Kasumi-1 (cell line): ENCODE measurements at places on chromosomes 6 and 20.

DNA sequence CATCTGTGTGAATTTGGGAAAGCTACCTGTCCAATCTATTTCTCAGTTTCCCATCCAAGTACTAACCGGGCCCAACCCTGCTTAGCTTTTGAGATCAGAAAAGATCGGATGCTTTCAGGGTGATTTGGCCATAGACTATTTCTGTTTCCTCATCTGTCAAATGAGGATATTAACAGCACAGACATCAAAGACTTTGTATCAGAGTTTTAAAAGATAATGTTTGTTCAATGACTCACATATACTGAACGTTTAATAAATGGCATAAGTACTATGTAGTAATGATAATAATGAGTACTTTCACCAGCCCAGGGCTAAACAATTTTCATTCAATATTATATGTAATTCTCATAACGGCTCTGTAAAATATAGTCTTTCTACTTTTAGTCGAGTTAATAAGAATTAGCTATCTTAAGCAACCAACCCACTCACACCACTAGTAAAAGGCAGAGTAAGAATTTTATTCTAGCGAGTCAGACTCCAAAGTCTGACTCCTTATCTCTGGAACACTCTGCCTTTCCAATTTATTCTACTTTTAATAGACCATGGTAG, 216.5 kb downstream of the ARHGAP18 start:
- no peak for DNase-seq

- no peak for DNase-seq
These were observed 700 bp upstream of the LAMA5 start for GRCh38 chr20:62367633-62368391.

- no peak for DNase-seq
These were observed 15.8 kb downstream of the HDDC2 start for GRCh38 chr6:125285936-125286335.

GRCh38 chr20:18794428-18794787, 19.2 kb upstream of the SCP2D1 start:
- DNase-seq, result no peak

GRCh38 chr6:105500693-105501092, 97.8 kb upstream of the PREP start:
- DNase-seq, result no peak

- DNase-seq, result peak; percentile 40
These were observed 1.3 kb upstream of the ASXL1 start for GRCh38 chr20:32356622-32357374.

GRCh38 chr20:5825130-5825719, 75.0 kb downstream of the SHLD1 start:
- DNase-seq, result no peak

GRCh38 chr6:28090917-28091586, 10.7 kb downstream of the ZNF165 start:
- peak; percentile 23 for DNase-seq

DNA sequence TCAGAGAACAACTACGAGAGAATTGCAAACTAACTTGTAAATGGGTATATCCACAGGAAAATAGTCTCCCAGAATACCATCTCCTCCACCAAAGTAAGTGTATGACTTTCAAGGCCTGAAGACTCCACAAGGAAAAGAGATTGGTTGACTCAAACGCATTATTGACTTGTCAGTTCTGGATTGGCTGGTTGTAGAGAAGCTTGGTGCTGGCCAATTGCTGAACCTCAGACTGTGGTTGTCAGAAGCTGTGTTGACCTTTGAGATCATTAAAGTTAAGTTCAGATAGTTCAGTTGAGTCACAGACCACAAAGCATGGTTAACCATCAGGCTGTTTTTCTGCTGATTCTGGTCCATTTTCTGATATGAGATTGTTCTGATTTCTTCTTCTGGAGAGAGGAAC, 388.3 kb downstream of the BMP2 start:
- no peak for DNase-seq

DNA sequence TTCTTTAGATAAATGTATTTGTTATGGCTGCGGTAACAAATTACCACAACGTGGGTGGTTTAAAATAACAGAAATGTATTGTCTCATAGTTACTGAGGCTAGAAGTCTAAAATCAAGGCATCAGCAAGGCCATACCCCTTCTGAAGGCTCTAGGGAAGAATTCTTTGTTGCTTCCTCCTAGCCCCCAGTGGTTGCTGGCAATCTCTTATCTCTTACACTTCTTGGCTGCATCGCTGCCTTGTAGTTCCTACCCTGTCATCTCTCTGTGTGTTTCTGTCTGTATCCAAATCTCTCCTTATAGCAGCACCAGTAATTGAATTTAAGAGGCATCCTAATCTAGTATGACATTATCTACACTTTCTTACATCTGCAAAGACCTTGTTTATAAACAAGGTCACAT, 534.7 kb downstream of the PHF3 start:
- DNase-seq, result no peak

DNA sequence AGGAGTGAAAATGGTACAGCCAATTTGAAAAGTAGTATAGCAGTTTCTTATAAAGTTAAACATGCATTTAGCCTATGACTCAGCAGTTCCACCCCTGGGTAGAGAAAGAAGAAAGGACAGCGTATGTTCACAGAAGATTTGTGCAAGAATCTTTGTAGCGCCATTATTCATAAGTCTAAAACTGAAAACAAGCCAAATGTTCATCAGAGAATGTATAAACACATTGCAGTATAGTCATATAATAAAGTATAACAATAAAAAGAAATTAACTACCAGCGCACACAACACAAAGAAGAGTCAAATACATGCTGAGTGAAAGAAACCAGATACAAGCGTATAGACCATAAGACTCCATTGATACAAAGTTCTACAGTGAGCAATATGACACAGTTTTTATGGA, 294.0 kb downstream of the SAMD5 start:
- DNase-seq, result no peak

DNA sequence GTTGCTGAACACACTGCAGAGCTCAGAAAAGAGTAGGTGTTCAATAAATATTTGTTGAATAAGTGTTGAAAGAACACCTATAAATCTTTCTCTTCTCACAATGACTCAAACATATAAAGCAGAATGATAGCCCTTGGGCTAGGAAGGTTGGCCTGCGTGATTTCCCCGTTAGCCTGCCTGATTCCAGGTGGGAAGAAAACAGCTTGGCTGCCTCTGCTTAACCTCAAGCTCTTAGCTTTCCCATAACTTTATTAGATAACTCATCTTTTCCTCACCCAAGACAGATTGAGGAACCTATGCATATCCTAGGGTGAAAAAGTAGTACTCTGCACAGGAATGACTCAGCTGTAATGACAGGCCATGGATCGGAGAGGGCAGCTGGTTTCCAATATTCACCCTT, 300.3 kb upstream of the ID4 start:
- no peak for DNase-seq

DNA sequence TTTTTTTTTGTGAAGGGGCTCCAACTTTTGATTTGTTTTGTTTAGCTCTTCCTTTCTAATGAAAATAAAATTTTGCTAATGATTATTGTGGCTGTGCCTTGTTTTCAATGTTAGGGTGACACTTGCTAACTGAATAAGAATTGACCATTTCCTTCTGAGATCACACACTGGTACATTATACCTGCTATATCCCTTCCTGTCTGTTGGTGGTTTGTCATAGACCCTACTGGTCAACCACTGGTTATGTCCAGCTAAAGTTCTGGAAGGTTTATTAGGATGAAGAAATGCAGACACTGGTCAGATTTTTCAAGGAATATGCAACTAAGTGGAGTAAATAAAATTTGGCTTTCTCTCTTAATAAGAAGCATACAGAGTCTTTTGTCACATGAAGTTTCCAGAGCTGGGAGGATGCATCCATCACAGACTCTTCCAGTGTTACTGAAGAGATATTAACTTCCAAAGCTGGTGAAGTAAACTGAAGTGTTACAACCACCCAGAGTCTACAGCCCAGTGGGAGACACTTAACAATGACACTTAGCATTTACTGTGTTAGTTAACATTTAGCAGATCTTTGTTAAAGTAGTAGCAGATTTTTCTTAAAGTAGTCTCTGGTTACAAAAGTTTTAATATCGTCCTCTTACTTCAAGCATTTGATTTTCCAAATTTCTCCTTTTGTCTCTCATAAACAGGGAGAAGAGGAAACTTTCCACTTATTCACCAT, 19.7 kb upstream of the CALHM5 start:
- no peak for DNase-seq

- DNase-seq, result peak; percentile 31
These were observed 250.1 kb downstream of the ATXN1 start for GRCh38 chr6:16511040-16511660.

GRCh38 chr6:41284726-41285125, 1.8 kb downstream of the TREM1 start:
- DNase-seq, result no peak

DNA sequence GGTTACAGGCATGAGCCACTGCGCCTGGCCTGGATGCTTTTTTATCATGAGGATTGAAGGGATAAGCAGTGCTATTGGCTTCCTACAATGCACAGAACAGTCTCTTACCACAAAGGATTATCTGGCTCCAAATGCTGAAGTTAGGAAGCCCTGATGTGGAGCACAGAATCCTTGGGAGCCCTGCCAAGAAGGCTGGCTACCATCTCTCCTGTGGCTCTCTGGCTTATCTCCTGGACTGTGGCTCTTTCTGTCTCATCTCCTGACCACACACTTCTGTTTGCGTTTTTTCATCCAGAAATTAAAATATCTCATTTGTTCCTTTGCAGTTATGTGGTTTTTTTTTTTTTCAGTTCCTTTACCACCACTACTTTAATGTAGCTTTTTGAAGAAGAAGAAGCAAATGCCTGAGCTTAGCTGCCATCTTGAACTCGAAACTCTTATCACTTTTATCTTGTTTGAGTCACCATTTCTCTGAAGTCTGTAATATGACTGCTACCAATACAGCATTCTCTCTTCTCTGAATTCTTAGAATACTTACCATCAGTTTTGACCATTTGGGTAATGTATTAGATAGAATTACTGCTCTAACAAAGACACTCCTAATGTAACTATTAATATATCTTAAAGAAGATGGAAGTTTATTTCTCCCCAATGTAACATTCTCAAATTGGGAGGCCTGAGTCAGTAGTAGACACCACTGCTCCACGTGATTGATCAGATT, 1044.7 kb downstream of the KIF16B start:
- no peak for DNase-seq

DNA sequence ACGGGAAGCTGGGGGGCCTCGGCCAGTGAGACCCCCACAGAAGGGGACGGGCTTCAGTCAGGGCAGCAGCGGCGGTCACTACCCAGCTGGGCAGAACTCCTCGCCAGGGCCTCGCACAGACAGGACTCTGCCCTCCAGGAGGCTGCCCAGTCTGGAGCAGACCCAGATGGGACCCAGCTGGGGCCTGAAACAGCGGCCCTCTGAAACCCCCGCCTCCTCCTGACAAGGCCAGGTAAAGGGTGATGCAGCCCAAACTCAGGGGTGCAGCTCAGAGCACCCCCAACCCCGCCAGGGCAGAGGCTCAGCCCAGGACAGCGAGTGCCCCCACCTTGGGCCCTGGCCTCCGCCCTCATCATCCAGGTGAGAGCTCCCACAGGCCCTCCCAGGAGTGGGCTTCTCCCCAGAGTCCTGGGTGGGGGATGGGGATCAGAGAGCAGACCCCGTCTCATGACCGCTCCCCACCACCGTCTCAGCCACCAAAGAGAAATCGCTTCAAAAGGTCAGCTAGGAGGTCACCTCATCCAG, 2.2 kb downstream of the EEF1A2 start:
- DNase-seq, result no peak

DNA sequence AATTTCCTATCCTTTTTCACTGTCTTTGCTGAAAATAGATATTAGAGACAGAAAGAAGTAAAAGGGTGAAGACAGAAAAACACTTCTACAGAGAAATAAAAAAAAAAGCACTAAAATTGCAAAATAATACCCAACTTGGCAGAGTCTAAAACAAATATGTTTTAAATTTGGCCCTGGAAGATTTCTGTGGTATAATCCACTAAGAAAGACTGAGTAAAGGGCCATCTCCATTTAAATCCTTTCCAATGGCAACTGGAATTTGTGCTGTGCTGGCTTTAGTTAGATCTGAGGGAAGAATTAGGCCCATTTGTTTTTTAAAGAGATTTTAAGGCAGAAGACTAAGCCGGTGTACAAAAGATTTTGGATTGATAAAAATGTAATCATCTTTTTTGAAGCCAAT, 321.2 kb downstream of the GJA1 start:
- DNase-seq, result no peak

DNA sequence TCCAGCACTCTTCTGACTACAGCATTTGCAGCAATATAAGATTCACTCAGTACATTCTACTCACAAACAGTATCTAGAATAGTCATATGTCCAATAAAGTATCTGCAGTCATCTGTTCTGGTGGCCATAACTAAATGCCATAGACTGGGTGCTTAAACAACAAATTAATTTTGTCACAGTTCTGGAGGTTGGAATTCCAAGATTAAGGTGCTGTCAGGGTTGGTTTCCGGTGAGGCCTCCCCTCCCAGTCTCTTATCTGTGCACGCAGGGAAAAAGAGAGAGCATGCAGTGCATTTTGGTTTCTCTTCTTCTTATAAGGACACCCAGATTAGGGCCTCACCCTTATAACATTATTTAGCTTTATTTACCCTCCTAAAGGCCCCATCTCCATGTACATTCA, 21.3 kb upstream of the NUS1 start:
- no peak for DNase-seq

DNA sequence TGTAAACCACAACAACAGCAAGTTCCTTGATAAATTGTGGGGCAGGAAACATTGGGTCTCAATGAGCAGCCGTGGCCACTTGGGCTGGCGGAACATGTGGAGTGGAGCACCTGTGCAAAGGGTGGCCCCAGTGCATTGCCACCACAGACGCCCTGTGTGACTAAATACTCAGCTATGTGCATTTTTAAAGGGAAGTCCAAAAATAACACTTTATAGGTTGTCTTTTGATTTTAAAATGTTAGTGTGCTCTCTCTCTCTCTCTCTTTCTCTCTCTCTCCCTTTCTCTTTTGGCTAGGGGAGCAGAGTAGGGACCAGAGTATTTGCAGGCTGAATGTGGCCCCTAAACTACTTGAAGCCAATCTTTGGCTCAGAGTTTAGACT, 236.3 kb downstream of the BCAS1 start:
- no peak for DNase-seq
